Suppressor macrophage treated with lipopolysaccharide for 4 hours (primary cell): ENCODE measurements at places on chromosomes 5 and 9.

DNA sequence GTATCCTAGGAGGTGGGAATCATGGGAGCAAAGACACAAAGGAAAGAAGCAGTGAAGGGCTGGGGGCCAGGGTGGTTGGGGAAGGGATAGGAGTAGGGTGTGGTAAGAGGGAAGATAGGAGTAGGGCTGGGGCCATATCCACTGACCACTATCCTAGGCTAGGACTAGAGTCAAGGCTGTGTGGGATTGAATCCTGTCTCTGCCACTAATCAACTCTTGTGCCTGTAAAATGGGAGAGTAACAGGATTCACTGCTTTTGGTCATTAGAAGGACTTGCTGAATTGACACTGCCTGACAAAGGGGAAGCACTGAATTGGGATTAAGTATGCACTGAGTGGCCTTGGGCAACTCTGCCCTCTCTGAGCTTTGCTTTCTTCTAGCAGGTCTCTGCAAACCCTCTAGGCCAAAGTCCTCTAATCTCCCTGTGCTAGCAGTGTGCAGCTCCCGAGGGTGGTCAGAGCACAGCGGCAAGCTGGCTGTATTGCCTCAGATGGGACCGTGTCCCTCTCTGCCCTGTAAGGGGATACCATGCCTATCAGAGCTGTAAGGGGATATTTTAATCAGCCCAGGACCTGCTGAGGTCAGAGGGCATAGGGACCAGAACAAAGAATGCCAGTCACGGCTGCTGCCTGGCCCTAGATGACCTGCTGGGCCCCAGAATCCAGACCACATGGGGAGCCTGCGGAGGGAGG, 12.4 kb upstream of the DAB2IP start:
- no peak for DNase-seq

GRCh38 chr9:111186021-111186530, 143.9 kb downstream of the OR2K2 start:
- peak; percentile 21 for DNase-seq

DNA sequence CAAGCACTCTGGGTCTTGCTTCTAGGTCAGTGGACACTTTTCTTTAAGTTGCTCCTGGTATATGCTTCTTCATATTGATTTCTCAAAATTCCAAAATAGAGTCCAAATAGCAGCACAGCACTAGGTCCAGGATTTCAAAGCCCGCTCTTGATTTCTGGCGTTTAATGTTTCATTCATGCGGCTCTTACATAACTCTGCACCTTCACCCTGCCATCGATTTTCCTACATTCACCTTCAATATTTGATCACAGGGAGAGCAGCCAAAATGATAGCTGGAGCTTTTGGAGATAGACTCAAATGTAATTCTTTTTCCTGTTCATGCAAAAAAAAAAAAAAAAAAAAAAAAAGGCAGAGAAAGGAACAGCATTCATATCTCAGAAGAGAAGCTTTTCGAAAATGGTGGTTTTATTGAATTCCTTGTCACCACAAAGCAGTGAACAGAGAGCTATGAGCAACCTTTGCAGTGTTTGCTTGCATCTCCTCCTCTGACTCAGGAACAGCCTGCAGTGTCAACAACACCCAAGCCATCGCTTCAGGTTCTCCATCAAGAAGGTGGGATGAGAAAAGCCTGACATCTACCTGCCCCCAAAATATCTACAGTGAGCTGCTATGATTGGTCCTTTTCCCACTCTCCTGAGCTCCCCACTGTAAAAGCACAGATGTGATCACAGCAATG, 97.8 kb downstream of the MED10 start:
- DNase-seq, result no peak

- DNase-seq, result no peak
Observed at GRCh38 chr5:1899201-1899600, 16.5 kb upstream of the IRX4 start.

- DNase-seq, result no peak
Observed at GRCh38 chr5:128081111-128081851, 2.3 kb upstream of the SLC12A2 start.

DNA sequence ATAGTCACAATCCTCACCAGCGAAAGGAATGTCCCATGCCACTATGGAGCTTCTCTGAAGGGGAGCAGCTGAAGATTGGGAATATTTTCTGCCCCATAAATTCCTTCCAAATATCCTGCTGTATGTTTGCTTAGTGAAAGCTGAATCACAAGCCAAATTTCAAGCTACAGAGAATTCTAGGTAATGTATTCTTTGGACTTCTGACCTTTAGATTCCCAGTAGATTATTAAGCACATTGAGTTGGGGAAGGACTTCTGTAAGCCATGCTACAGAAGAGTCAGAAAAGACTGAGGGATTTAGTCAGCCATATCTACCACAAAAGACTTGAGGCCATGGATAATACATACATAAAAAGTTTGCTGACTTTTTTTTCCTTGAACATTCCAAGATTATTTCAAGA, 1342.0 kb upstream of the NUDT12 start:
- no peak for DNase-seq

DNA sequence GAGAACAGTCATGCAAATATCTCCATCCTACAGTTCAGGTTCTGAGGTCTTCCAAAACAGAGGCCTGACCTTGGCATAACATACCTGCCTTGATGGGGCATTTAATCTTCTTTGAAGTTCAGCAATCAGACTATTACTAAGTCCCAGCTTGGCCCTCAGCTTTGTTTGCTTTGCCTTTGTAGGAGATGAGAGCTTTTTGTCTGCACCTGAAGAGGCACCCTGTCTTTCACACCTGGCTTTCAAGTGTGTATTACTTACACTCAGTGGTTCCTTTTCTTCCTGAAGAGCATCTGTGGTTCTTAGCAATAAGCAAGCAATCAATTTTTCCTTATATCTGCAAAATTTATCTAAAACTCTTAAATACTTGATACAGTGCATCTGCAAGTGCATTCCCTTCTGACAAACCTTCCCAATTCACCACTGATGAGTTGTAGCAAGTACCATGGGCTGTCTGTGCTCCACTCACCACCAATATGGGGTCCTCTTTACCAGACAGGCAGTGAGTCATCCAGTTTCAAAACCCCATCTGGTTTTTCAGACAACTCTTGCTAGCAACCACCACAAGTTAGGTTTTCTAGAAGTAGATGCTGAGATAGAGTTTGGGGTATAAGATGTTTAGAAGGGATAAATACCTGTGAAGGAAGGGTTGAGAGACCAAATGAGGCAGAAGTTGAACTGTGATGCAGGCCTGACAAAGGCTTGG, 100.2 kb downstream of the HINT1 start:
- no peak for DNase-seq

DNA sequence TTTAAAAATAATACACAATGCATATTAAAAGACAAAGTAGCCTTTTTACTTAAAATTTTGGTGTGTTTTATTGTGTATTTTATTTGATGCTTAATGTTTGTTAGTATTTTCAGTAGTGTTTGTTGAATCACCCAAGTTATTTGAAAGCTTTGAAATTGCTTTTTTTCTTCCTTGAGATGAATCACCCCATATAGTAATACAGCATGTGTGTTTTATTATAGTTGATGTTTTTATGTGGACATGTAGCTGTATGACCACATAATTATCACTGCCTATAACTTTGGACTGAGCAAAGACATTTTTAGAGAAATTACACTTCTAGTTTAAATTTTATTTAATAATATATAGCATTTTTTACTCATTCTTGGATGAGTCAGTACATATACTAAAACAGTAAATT, 18.0 kb downstream of the FAM174A start:
- DNase-seq, result no peak

DNA sequence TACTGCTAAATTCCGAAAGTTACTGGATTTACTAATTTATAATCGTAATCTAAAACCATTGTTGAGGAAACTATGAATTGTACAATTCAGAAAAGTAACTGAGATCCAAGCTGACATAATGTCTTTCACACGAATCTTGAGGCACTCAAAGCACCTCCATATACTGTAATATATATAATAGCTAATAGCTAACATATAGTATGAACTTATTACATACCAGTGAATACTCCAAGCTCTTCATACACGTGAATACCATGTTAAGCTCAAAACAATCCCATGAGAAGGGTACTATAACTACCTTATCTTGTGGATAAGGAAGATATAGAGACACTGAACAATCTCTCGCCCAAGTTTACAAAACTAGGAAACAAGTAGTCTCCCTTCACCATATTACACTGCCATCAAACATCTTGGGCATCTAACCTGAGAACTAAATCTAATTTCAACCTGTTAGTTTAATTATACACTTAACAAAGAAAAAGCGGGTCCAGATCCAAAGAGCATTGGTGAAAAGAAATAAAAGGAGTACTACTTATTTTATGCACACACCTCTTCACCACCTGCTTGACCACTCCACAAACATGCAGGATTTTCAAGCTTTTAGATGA, 1.0 kb downstream of the NUDCD2 start:
- peak; percentile 1 for DNase-seq

DNA sequence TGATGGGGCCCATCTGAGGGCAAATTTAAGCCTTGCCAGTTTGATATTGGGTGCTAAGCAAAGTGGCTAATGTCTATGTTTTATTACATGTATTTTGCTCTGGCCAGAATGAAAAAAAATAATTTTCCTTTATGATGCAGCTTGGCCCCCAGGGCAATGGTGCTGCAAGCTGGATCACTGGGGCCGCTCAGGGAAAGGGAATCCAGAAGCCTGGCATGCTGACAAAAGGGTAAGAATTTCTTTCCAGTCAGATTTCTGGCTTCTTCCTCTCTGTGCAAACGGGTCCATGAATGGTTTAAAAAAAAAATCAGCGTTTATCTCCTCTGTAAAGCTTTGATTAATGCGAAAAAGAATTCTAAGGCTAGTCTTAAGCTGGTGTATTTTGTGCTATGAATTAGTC, 138.4 kb downstream of the MAPKAP1 start:
- DNase-seq, result no peak

DNA sequence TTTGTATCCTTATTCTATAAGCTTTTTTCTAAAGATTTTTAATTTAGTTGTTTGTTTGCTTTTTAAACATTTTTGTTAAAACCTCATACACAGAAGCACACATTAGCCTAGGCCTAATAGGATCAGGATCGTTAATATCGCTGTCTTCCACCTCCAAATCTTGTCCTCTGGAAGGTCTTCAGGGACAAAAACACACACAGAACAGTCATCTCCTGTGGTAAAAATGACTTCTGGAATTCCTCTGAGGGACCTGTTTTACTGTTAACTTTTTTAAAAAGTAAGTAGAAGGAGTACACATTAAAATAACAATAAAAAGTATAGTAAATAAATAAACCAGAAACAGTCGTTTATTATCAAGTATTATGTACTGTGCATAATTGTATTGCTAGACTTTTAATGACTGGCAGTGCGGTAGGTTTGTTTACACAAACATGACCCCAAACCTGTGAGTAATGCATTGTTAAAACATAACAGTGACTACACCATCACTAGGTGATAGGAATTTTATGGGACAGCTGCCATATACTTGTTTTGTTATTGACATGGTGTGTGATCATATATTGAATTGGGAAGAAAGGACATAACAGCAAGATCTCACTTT, 109.6 kb downstream of the ZCCHC7 start:
- no peak for DNase-seq

- peak; percentile 6 for DNase-seq
Observed at GRCh38 chr9:122463828-122464632, 13.7 kb downstream of the OR1J1 start.

DNA sequence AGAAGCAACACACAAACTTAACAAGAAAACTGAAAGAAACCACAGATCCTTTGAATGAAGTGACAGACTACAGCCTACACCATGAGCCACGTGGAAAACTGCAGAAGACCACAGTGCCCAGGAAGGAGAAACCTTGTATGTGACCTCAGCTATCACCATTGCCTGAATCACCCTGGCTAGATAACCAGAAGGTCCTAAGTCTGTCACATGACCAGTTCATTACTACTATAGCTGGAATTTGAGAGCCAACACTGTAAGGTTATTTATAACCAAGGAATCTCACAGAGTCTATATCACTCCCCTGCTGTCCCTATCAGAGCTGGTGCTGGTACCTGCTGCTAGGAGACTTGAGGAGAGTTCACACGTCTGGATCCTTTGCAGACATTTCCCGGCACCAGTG, 90.3 kb upstream of the FBXL17 start:
- no peak for DNase-seq

DNA sequence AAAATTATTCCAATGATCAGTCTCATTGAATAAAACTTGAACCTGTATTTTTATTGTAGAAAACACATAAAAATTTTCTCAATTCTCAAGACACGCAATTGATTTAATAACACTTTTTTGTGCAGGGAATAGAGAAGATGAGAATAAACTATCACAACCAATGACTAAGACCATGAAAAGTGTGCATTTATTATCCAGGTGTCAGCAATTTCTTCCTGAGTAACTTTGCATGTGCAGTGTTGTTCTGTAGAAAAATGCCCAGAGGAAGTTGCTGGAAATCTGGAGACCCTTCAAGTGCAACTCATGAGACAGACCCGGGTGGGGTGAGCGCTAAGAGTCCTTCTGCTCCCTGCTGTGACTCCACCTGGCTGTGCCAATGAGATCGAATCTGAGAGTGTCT, 405.7 kb downstream of the SEMA5A start:
- DNase-seq, result no peak

- DNase-seq, result no peak
Observed at GRCh38 chr9:134111064-134111463, 24.8 kb upstream of the WDR5 start.

DNA sequence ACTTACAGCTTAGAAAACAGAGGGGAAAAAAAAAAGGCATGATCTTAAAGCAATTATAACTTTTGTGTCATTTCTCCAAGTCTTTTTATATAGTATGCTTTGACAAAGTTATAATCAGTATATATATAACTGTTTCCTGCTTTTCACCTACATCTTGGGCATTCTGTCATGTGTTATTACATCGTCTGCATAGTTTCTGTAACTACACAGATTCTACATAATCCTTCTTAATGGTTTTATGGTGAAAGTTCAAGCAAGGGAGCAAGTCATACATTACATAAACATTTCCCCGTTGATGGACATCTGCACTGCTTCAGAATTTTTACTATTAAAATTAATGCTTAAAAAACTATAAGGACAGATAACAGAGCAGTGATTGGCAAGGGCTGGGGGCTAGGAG, 12.1 kb downstream of the FEM1C start:
- no peak for DNase-seq

DNA sequence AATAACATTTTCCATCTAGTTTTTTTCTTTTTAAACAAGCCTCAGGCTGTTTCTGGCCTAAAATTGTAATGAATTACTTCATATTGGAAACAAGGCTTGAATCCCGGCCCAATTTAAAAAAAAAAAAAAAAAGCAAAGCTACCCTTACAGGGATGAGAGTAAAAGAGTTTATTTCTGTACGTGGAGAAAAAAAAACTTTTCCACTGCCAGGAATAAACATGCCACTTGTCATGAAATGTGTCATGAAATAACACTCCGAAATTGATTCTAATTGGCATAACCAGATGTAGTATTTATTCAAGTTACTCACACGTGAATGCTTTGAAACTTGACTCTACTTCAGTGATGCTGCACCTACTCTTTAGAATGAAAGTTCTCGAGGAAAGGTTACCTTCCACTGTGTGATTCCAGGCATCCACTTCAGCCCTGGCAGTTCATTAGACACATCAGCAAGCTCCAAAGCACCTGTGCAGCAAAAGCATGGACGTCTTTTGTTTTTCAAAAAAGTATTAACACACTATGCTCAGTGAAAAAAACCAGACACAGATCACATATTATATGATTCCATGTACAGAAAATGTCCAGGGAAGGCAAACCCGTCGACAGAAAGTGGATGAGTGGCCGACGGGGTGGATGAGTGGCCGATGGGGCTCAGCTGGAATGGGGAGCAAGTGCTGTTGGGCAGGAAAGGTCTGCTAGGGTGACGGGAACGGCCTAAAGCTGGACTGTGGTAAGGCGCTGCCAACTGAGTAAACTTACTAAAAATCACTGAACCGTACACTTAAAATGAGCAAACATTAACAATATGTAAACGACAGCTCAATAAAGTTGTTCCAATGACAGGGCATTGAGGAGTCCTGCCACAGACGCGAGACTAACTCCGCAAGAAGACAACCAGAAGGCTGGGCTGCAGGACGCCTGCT, 21.2 kb downstream of the NSUN2 start:
- no peak for DNase-seq
